NCI-H1105 (cell line): ENCODE measurements at places on chromosomes 5 and 9.

- no peak for DNase-seq
These were observed 221.0 kb downstream of the ESM1 start for GRCh38 chr5:54764102-54765090.

DNA sequence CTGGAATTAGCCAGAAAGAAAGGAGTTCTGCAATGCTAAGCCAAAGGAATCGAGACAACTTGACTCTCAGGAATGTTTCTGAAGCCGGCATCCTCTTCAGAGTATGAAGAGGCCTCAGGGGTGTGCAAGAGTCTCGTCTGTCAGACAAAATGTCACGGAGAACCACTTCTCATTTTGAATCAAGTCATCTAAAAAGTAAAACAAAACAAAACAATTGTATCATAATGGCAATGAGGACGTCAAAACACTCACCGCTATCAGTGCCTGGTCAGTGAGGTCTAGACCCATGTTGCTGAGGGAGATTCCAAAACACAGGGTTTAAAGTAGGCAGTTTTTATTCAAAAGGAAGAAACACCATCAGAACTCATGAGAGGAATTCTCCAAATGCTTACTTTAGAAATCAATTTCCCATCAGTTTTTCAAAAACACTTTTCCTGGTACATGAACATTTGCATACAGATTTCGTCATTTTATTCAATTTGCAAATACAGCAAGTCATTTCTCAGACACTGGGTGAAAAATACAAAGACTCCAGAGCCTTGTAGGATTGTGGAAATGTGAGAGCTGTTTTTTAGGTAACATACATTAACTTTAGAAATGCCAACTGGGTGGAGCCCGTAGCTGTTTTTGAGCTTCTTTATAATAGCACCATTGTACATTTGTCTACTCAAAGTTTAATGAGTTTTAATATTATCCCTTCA lies 89.5 kb upstream of the MAP3K1 start:
- DNase-seq = no peak

GRCh38 chr5:169036079-169036805 lies 264.7 kb downstream of the SLIT3 start:
- DNase-seq = no peak

GRCh38 chr9:131475111-131475955 lies 27.4 kb upstream of the POMT1 start:
- DNase-seq = no peak

- DNase-seq = no peak
These were observed 146.1 kb downstream of the MAST4 start for GRCh38 chr5:66742083-66742895.

DNA sequence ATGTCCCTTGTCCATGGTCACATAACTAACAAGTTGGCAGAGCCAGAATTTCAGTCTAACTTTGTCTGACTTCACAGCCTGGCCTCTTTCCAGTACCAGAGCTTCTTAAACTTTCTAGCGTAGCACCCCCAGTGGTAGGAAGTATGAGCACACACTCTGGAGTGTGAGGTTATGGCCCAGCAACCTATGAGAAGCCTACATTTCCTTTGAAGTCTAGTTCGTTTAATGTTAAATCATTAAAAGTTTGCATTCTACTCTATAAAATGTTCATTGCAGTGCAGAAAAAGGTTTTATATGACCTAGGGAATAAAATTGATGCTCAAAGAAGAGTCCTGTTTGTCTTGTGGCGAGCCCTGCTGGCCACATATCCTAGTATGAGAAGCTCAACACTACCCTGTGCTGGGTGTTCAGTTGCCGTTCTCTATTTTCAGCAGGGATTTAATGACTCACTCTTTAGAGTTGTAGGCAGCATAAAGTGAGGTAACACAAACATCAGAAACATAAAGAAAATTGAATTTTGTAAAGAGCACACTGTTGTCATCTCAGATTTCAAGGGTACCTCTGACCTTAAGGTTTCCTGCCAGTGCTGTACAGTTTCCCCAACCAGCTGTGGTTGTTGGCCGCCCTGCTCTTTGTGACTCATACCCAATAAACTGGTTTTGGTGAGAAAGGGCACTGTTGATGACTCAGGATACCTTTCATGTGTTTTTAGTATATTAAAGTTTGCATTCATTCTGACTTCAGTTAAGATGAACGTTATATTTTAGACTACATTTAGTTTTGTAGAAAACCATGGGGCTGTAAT lies 14.3 kb downstream of the MCCC2 start:
- DNase-seq = no peak

DNA sequence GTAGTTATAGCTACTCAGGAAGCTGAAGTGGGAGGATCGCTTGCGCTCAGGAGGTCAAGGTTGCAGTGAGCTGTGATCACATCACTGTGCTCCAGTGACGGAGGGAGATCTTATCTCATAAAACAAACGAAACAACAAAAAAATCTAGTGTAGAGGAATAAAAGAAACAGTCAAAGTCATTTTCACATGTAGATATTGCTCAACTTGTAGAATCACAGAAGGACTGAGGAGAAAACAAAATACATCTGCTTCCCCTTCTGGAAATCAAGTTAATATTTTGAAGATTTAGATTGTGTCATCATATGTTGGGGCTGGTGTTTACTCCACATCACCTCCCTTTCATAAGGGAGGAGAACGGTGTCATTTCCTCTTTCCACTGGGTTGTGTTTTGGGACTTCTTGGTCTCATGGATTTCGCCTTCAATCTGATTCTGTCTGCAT lies 8.2 kb upstream of the SLC46A2 start:
- no peak for DNase-seq

DNA sequence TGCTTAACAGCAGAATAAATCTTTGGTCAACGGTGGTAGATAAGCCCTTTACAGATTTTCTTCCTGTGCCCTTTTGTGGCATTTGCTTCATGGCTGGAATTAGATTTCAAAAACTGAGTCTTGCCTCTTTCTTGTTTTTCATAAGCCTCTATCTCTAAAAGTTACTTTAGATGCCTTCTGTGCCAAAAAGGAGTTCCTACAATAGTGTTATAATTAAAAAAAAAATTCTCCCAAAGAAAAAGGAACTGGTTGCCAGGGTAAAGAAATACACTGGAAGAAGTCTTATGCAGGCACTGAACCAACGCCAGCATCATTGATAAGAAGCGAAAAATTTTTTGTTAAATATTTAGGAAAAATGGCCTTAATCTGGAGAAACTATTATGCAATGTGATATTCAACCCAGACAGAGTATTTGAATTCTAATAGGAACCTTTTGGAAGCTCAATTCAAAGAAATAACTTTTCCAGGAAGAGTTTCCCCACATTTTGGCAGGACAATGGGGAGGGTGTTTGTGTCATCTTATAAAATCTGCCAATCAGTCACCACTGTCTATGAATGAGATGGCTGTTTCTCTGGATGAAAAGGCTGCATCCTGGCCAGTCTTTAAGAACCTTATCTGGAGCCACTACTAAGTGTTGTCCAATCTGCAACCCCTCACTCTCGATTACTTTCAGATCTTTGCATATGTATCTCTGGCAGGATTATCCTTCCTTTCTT lies 608.1 kb downstream of the PDE4D start:
- no peak for DNase-seq

- no peak for DNase-seq
These were observed at the start of gene CD14 for GRCh38 chr5:140633021-140633471. Gene CD14 (minus strand): TSS chr5:140633175. CDS start chr5:140633071, 104 bp downstream.

DNA sequence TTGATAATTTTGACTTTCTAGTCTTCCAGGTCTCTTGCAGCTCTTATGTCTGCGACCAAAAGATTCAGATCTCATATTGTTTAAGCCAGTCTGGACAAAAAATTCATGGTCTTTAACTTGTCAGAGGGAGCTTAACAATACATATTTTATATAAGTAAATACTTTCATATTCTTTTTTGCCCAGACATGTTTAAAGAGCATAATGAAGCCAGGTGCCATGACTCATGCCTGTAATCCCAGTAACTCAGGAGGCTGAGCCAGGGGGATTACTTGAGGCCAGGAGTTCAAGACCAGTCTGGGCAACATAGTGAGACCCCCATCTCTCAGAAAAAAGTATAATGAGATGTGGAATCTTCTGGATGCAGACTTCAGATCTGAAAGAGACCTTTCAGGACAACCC lies 69.8 kb downstream of the JMY start:
- DNase-seq = no peak
